ENCODE measurements at places on chromosomes 11 and 22.

DNA sequence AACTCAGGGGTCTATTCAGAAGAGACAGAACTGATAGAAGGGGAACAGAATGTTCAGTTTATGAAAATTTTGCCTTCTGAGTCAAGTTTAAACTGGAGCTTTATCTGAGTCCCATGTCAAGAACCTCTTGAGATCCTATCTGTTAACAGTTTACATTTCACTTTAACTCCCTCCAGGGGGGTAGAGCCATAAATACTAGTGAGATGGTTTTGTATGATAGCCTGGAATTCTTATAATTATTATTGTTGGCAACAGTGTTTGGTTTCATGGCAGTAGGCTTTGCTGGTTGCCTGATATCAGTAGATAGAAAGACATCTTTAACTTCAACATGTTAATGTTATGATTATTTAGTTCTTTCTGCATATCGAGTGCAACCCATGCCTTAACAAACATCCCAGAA lies 498.5 kb downstream of the INSC start:
- DNase-seq, result no peak

- no peak for DNase-seq
These were observed 41.8 kb downstream of the LIF start for GRCh38 chr22:30204742-30205111.

- DNase-seq, result peak; percentile 73
These were observed 94.5 kb downstream of the CADM1 start for GRCh38 chr11:115409691-115410220.

GRCh38 chr11:2590965-2591754 lies 108.6 kb downstream of the KCNQ1OT1 start:
- DNase-seq, result no peak

GRCh38 chr22:42434748-42435425 lies 2.7 kb upstream of the NFAM1 start:
- no peak for DNase-seq

- no peak for DNase-seq
These were observed 142.3 kb downstream of the OR4C45 start for GRCh38 chr11:50174975-50175374.

GRCh38 chr22:49953680-49954344 lies 6.8 kb upstream of the PIM3 start:
- no peak for DNase-seq

- no peak for DNase-seq
These were observed 509.3 kb upstream of the TENM4 start for GRCh38 chr11:79950172-79950571.

DNA sequence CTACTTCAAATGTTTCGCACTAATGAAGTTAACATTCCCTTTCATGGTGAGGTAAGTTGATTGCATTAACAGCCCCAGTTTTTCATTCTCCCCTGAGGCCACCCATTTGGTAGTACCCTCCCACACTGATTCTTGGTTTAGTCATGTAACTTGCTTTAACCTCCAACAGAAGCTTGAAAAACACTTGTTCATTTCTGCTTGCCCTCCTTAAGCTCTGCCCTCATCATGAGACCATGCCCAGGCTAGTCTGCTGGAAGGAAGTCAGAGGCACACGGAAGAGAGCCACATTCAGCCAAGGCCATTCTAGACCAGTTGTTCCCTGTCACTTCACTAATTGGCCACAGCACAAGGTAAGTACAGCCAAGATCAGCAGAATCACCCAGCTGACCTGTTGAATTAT lies 50.7 kb upstream of the CD44 start:
- no peak for DNase-seq

GRCh38 chr11:39461066-39461465 lies 1998.4 kb downstream of the LRRC4C start:
- DNase-seq, result no peak

GRCh38 chr22:31083377-31083768 lies 2.3 kb downstream of the SMTN start:
- DNase-seq, result no peak

DNA sequence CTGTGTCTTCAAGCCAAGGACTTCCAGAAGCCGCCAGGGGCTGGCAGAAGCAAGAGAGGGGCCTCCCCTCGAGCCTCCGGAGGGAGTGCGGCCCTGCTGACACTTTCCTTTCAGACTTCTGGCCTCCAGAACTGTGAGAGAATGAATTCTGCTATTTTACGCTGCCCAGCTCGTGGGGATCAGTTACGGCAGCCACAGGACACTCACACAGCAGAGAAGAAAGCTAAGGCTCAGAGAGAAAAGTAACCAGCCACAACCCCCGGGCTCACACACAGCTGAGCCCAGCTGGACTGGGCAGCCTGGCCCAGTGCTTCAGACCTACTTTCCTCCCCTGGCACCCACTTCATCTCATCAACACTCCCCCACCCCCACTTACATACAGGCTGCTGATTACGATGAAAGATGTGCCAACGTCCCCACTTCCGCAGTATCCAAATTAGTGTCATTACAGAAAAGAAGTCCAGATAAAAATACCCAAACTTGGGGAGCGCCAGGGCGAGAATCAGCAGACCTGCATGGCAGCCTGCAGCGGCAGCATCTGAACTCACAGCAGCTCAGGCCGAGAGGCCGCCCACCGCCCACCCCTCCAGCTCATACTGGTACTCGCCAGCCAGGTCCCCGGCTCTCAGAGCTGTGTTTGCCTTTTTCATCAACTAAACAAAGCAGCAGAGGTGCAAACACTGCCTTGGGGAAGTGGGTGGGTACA lies 15.3 kb downstream of the PHF21B start:
- DNase-seq, result no peak

DNA sequence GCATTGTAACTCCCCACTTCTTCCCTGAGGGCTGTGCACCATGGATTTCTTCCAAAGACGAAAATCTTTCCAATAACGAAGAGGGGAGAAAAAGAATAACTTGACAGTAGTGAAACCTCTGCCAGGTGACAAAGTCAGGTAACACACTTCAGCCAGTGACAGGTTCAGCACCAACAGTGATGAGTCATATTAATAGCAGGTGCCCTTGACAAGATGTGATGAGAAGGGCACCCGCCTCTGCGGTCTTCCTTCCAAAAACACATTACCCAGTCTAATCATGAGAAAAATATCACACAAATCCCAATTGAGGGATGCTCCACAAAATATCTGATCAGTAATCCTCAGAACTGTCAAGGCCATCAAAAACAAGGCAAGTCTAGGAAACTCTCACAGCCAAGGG lies 157.8 kb downstream of the EFCAB6 start:
- DNase-seq, result no peak

DNA sequence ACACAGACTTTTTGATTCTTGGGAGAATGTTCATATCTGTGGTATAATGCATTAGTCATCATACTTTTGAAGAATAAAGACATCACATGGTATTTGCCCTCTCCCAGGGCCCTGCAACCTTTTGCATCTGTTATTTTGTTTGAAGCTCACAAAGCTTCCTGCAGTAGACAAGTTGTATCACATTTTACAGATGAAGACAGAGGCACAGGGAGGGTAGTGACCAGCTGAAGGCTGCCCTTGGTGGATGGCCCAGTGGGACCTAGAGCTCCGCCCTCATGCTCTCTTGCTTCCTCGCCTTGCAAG lies 66.4 kb downstream of the UBASH3B start:
- DNase-seq, result no peak

- no peak for DNase-seq
These were observed 15.6 kb upstream of the ARHGAP42 start for GRCh38 chr11:100671471-100671870.

GRCh38 chr22:23862103-23862502 lies 4.4 kb downstream of the SLC2A11 start:
- peak; percentile 37 for DNase-seq

- DNase-seq, result no peak
These were observed 9.2 kb downstream of the STARD10 start for GRCh38 chr11:72784662-72785061.

- no peak for DNase-seq
These were observed 11.6 kb downstream of the MRGPRF start for GRCh38 chr11:69001243-69002081.

DNA sequence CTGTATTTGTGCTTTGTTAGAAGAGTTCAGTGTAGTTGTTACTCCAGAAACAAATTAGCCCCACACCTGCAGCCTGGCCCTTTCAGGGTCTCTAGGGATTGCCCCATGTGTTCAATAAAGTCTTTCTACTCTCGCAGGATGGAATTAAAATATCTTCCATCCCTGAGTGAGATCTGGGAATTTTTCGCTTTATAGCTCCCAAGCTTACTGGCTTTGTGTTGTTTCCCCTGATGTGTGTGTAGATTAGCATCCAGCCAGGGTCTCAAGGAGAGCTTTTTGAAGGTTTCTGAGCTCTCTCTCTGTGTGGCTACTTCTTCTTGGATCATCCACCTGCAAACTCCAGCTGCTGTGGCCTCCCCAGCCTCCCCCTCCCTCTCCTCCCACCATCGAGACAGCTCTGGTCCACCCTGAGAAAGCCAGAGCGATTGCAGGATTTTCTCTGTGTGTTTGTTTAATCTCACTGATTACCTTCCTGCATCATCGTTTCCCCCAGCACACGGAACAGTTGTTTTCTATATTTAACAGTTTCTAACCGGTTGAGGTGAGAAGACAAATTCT lies 553.5 kb downstream of the TBC1D22A start:
- DNase-seq, result peak; percentile 46

DNA sequence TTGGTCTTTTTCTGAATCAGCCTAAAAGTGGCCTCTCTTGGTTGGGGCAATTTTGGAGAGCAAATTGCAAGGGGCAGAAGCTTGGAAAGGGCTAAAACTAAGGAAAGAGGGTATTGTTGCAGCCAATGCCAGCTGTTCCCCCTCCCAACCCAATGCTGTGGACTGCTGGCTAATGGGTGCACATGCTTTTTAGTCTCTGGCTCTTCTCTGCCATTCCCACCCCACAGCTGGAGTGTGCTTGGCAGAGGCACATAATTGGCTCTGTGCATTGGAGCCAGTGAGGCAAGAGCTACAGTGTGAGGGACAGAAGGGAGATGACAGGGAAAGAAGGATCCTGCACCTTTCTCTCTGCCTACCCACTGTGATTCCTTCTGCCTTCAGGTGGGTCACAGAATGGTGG lies 140.0 kb downstream of the NECTIN1 start:
- no peak for DNase-seq

DNA sequence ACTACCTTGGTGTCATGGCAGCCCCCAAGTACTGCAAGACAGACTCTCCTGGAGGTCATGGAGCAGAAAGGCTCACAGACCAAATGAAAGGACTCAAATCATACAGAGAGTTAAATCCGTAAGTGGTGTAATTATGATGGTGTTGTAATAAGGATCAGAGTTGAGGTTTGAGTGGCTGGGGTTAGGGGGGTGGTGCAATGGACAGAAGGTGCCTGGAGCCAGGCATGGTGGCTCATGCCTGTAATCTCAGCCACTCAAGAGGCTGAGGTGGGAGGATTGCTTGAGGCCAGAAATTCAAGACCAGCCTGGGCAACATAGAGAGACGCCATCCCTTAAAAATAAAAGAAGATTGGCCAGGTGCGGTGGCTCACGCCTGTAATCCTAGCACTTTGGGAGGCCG lies 18.7 kb downstream of the ART5 start:
- DNase-seq, result no peak

- no peak for DNase-seq
These were observed 133.3 kb upstream of the PARVA start for GRCh38 chr11:12243911-12244550.

GRCh38 chr22:16810188-16810802 lies 14.9 kb downstream of the XKR3 start:
- no peak for DNase-seq

DNA sequence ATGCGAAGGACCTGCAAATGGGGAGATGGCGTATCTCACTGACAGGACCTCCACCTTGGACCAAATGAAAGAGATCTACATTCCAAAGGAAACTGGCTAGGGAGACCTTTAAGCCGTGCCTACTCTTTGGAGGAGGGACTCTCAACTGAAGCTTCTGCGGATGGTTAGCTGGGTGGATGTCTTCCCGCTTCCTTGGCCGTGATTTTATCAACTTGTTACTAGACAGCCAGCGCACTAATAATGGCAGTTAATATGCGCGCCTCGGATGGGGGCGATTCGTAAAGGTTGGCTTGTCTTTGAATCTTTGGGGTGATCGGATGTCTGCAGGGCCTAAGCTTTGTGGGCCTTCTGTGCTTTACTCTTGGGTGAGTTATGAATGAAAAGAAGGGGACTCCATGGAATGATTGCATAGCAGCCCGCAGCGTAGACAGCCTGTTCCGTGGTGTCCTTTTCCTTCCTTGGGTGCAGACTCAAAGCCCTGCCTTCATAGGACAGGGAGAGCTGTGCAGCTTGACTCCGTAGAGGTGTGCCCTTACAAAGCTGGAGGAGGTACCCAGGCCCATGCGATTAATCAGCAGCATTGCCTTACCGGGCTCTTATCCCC lies 1.5 kb downstream of the ZNRF3 start:
- DNase-seq, result no peak

DNA sequence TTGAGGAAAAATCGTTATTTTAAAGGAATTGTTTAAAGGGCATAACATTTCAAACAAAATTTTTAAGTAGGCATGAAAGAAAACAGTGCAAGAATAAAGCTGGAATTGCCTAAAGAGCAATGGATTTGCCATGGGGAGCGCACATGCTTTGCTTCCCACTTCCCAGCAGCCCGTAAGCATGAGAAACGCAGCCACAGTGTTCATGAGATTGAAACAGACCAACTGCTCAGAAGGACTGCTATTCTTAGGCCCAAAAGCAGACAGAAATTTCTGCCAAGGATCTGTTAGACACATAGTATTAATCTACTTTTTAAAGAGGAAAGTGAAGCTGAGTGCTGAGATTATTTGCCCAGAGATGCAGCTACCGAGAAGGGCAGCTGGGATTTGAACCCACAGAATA lies 34.2 kb upstream of the TSKU start:
- no peak for DNase-seq

DNA sequence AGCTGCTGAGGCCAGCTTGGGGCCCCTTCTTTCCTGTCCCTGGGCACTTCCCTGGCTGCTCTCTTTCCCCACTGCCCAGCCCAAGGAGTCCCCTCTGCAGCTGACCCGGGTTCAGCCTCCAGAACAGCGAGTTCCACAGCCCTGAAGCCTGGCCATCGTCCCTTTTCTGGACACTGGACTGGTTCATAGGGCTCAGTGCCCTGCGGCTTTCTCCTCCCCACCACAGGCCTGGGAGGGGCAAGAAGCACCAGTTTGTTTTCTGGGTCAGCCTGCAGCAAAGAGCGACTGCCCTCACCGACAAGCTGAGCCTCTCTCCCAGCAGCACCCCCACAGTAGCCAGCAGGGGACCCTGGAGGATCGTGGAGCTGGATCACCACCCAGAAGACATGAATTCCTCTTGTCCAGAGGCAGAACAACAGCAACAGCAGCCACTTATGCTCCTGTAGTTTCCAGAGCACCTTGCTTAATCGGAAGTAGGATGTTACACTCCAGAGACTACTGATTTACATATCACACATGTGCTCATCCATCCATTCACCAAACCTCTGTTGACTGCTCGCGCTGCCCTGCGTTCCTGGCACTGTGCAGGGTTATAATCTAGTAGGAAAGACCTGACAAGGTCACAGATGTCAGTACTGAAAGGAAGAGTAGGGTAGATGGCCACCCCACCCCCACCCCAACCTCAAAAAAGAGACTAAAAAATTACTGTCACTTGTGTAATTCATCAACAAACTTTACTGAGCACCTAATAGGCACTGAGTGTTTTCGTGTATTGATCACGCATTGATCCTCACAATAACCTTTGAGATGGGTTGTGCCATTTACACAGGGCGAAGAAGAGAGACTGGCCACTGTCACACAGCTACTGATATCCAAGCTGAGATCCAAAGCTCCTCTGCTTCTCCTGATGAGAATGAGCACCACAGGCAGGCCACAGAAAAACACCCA lies 13.0 kb upstream of the CXCR5 start:
- DNase-seq, result no peak

GRCh38 chr11:99333621-99334020 lies 312.9 kb downstream of the CNTN5 start:
- DNase-seq, result no peak

- DNase-seq, result no peak
These were observed 115.2 kb downstream of the DDX10 start for GRCh38 chr11:108780119-108780518.

GRCh38 chr11:30565027-30565426 lies 21.1 kb downstream of the MPPED2 start:
- DNase-seq, result no peak

Data from NCI-H1930 (cell line).